Mesendoderm (in vitro differentiated cells): ENCODE measurements at places on chromosomes 3 and 15.

DNA sequence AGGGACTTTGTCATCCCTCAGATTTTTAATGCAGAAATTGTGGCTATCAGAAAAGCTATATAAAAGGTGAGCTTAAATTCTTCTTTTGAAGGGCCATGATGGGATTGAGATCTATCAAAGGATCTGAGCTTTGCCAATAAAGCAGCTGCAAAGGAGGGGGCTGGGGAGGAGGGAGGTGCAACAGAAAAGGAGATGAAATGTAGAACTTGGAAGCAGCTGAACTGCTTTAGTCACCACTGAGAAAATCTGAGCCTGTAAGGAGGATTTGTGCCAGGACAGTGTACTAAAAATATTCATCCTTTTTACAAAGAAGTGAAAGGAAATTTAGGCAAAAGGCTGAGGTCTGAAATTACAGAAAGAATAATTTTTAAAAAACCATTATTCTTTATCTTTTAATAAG lies 10.4 kb downstream of the TSPAN3 start:
- H3K36me3 ChIP-seq, result no peaks in the 10 kb centered on the region
- no peak overlapping the region for H3K4me3 ChIP-seq
- no peaks in the 10 kb centered on the region for H3K4me1 ChIP-seq

- no peaks in the 10 kb centered on the region for H3K4me1 ChIP-seq
- no peak for DNase-seq
- no peaks in the 10 kb centered on the region for H3K36me3 ChIP-seq
- H3K4me3 ChIP-seq, result no peak overlapping the region
Observed at GRCh38 chr15:32828507-32829186, 110.8 kb downstream of the GREM1 start.

DNA sequence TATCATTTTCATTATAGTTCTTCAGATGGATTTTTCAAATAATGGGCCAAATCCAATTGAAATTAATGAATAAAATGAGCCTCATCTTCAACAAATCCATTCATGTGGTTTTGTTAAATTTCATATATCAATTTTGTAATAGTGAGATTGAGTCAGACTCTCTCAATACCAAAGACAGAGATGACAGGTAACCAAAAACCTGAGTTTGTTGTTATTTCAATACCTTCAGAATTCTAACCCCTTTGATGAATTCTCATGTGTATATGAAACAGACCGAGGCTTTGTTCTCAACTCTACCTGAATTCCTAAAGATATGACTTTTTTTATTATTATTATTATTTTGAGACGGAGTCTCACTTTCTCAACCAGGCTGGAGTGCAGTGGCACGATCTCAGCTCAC lies 92.8 kb downstream of the FOXP1 start:
- H3K4me3 ChIP-seq, result no peak overlapping the region
- no peaks in the 10 kb centered on the region for H3K27me3 ChIP-seq
- no peaks in the 10 kb centered on the region for H3K36me3 ChIP-seq
- H3K4me1 ChIP-seq, result no peaks in the 10 kb centered on the region

DNA sequence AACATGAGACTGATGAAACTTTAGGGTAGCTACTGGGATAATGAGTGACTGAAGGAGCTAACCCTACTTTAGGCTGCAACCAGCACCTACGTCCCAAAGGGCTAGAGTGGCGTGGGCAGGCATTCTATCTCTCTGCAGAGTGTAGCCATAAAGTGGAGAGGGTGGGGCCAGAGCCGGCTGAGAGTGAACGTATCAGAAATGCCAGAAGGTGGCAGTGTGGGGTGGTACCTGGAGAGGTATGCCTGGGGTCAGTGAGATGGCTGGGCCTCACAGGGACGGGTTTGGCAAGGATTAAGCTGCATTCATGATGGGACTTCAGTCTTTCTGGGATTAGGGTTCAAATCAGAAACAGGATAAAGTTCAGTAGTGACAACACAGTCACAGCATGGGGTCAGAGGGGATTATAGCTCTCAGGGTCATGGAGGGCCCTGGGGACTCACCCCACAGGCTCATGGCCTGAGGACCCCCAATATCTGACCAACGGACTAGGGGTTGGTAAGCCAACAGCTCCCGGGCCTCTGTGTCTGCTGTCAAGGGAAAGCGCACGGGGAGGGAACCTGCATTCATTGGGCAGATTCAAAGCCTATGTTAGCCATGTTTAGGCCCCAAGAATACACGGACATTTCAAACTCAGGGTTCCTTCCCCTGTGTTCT lies 86.5 kb upstream of the FOXB1 start:
- no peaks in the 10 kb centered on the region for H3K27me3 ChIP-seq
- DNase-seq, result peak; percentile 83
- no peak overlapping the region for H3K27ac ChIP-seq
- H3K4me3 ChIP-seq, result no peak overlapping the region

GRCh38 chr15:42036112-42036905 lies 15.5 kb upstream of the PLA2G4E start:
- no peaks in the 10 kb centered on the region for H3K27me3 ChIP-seq
- H3K4me1 ChIP-seq, result peaks cover 4% of the 10 kb centered on the region
- no peak overlapping the region for H3K4me3 ChIP-seq
- no peaks in the 10 kb centered on the region for H3K36me3 ChIP-seq

- no peak overlapping the region for H3K27ac ChIP-seq
- H3K4me3 ChIP-seq, result no peak overlapping the region
- DNase-seq, result no peak
- no peaks in the 10 kb centered on the region for H3K27me3 ChIP-seq
- no peaks in the 10 kb centered on the region for H3K36me3 ChIP-seq
Observed at GRCh38 chr3:108877901-108878300, 55.3 kb downstream of the TRAT1 start.

DNA sequence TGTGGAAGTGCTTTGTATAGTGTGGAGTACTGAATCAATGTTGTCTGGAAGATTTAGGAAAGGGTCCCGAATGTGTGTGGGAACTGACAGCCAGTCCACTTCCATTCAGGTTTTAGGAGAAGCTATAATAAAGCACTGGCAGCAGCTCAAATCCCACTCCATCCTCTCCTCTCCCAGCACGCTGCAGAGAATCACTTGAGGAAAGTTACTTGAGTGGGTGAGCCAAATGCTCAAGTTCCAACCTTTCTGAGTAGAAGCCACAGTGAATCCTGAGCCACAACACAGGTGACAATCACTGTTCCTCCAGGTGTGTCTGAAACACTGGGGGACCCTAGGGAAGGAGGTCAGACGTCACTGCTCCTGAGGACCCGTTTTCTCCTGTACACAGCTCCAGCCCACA lies 106.5 kb downstream of the TIGIT start:
- no peaks in the 10 kb centered on the region for H3K36me3 ChIP-seq
- no peaks in the 10 kb centered on the region for H3K27me3 ChIP-seq
- H3K4me1 ChIP-seq, result no peaks in the 10 kb centered on the region
- H3K27ac ChIP-seq, result no peak overlapping the region

DNA sequence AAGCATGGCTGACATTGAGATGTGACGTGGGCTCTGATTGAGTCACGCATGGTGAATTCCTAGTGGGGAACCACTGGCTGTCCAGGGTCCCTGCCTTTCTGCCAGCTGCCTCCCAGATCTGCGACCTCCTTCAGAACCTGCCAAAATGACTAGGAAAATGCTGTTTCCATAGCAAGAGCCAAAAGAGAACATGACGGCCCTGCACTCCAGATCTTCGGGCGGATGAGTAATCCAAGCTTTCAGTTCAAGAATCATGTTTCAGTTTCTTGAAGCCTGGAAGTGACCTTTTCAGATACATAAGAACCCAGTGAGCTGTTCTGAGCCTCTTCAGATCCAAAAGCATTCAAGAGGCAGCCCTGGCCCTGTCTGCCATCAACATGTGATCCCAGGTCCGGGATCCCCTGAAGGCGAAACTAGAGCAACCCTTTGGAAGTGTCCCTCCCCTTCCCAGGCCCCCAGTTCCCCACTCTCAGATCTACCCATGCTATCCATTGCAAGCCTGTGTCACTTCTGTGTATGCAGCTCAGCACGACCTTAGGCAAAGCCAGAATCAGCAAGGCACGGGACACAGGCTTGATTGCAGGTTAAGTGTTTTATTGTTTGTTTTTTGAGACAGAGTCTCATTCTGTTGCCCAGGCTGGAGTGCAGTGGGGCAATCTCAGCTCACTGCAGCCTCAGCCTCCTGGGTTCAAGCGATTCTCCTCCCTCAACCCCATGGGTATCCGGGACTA lies 19.7 kb downstream of the ANKRD63 start:
- no peak overlapping the region for H3K4me3 ChIP-seq
- H3K27ac ChIP-seq, result no peak overlapping the region
- no peaks in the 10 kb centered on the region for H3K36me3 ChIP-seq
- no peaks in the 10 kb centered on the region for H3K27me3 ChIP-seq
- no peak for DNase-seq
- peaks cover 6% of the 10 kb centered on the region for H3K4me1 ChIP-seq

- no peaks in the 10 kb centered on the region for H3K27me3 ChIP-seq
- no peak overlapping the region for H3K27ac ChIP-seq
- H3K4me1 ChIP-seq, result no peaks in the 10 kb centered on the region
Observed at GRCh38 chr15:64738226-64739095, 36.9 kb downstream of the RBPMS2 start.

DNA sequence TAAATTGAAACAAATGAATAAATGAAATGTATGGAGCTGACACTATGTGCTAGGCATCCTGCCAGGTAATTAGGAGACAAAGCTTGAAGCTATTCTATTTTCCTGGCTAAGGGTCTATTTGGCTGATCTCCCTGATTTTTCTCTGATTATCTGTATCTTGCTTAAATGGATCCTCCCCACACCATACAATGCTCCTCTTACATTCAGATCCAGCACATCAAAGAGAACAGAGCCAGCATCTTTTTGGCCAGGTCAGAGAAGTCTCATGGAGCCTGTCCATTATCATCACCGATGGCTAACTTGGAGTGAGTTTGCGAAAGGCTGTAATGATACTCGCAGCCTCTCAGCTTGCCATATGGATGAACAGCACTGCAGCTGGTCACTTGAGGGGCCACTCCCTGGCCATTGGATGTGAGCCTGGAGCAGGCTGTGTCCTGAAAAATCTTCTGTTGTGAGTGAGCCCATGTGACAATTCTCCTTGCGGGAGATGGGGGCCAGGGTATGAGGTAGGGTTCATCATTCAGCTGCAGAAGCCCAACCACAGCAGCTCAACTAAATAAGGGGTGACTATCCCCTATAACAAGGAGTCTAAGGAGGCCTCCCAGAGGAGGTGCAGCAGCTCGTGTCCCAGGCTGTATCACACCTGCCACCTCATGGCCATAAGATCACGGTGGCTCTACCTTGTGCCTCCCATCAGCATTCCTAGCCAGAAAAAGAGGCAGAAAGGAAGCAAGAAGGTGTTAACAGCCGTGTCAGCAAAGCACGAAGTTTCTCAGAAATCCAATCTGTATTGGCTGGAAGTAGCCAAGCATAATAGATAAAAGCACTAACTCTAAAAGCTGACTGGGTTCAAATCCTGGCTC lies 69.3 kb upstream of the ST8SIA2 start:
- no peaks in the 10 kb centered on the region for H3K27me3 ChIP-seq
- H3K4me3 ChIP-seq, result no peak overlapping the region
- no peaks in the 10 kb centered on the region for H3K4me1 ChIP-seq
- no peaks in the 10 kb centered on the region for H3K36me3 ChIP-seq
- H3K27ac ChIP-seq, result no peak overlapping the region

DNA sequence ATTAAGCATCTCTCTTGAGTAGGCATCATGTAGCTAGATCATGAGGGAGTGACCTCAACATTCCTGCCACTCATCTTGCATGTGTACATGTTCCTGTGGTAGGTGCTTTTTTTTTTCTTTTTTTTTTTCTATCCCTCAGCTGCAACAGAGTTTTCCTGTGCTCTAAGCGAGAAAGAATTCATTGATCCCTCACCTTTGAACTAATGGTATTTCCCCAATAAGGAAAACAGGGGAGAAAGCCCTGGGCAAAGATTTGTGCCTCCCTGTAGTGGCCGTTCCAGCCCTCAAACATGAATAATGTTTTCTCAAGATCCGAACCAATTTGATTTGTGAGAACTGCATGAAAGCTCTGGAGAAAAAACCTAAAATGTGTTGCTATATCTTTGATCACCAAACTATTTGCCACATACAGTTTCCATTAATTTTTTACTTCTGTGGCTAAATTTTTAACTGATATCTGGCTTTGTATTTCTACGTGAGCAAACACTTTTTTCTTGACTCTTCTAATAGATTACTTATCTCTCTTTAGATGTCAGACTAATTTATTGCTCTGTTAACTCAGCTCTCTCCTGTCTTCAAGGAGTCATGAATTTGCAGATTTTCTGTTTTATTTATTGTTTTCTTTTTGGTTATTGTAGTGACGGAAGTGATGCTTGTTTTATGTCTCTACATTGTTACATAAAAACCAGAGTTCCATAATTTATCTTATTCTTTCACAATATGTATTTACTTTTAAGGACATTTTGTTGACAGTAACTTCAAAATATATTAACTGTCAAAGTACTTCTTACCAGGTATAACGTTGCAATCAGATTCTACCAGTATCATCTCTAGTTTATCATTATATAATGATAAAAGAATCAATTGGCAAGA lies 1396.5 kb downstream of the OTOL1 start:
- H3K4me3 ChIP-seq, result no peak overlapping the region
- H3K36me3 ChIP-seq, result no peaks in the 10 kb centered on the region
- H3K4me1 ChIP-seq, result no peaks in the 10 kb centered on the region
- H3K27ac ChIP-seq, result no peak overlapping the region
- no peaks in the 10 kb centered on the region for H3K27me3 ChIP-seq

GRCh38 chr3:192194085-192194484 lies 533.3 kb downstream of the FGF12 start:
- no peak overlapping the region for H3K27ac ChIP-seq
- DNase-seq, result no peak
- H3K4me3 ChIP-seq, result no peak overlapping the region
- H3K27me3 ChIP-seq, result no peaks in the 10 kb centered on the region
- H3K4me1 ChIP-seq, result no peaks in the 10 kb centered on the region

DNA sequence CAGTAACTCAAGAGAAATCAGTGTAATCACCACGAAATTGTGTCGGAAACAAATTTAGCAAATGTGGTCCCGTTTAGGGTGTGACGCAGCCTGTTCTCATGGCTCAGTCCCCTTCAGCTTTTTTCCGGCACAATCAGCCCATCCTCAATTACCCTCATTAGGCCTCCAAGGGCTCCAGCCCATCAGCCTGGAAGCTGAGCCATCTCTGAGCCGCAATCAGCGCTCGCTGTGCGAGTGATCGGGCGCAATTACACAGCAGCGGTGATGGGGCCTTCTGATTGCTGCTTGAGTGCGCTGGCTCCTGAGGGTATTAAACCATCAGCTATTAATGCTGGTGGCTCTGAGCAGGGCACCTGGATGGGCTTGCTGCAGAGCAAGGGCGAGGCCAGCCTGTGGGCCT lies 55.6 kb downstream of the PLXNA1 start:
- no peak overlapping the region for H3K4me3 ChIP-seq
- H3K27me3 ChIP-seq, result no peaks in the 10 kb centered on the region
- no peak overlapping the region for H3K27ac ChIP-seq

DNA sequence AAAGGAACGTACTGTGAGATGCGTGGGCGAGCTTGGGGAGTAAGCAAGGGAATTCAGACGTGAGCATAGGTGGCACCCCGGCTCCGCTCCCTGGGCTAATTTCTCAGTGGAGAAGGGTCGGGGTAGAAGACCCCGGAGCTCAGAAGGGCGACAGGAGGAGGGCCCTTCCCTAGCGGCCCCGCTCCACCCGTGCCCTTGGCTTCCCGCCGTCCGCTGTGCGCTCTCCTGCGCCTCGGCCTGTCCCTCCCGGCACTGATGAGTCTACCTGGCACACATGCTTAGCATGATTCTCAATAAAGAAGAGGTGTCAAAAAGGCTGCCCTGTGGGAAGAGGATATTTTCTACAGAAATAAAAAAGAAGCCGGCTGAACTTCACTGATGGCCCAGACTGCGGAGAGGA lies 292.7 kb downstream of the OCA2 start:
- H3K27ac ChIP-seq, result no peak overlapping the region
- H3K36me3 ChIP-seq, result no peaks in the 10 kb centered on the region
- no peak for DNase-seq
- H3K4me3 ChIP-seq, result no peak overlapping the region
- H3K27me3 ChIP-seq, result no peaks in the 10 kb centered on the region
- H3K4me1 ChIP-seq, result no peaks in the 10 kb centered on the region

GRCh38 chr3:5226783-5227182 lies 39.3 kb downstream of the EDEM1 start:
- H3K27ac ChIP-seq, result no peak overlapping the region
- no peaks in the 10 kb centered on the region for H3K36me3 ChIP-seq
- no peaks in the 10 kb centered on the region for H3K4me1 ChIP-seq
- H3K4me3 ChIP-seq, result no peak overlapping the region
- no peaks in the 10 kb centered on the region for H3K27me3 ChIP-seq
